ENCODE measurements at places on chromosomes 16 and 17.

- no peak for DNase-seq
Observed at GRCh38 chr16:23594186-23594585, 1.9 kb downstream of the NDUFAB1 start.

GRCh38 chr16:80656711-80657150 is 115.9 kb downstream of the DYNLRB2 start:
- peak; percentile 38 for DNase-seq

DNA sequence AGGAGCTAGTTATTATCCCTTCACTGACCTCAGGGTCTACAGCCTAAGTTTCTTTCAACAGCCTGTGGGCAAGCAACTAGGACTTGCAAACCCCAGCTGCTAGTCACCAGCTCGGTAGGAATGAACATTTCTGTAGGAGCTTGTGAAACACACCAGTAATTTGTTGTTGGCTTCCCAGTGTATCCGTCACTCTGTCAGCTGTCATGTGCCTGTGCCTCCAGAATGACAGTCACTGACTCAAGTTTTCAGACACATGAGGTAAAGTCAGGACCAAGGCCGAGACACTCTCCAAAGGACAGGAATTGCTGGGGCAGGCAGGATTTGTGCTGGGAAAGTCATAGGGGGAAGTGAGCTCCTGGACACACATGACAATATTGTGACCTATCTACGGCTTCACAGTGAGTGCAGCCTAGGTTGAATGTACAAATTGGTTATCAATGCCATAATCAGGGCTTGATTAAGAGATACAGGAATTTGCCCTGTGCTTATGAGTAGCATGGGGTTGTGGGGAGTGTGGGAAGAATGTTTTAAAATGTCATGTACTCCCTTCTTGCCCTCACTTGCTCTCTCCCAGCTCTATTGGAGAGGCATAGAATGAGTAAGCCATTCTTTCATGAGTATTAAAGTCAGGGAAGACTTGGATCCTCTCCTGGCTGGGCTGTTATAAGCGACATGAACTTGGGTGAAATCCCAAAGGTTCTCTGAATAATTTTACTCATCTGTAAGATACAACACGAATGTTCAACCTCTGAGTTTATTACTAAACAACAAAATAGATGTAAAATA is 391.4 kb downstream of the UTP18 start:
- DNase-seq: no peak

- no peak for DNase-seq
Observed at GRCh38 chr17:61464843-61465180, 12.6 kb downstream of the TBX4 start.

- peak; percentile 63 for DNase-seq
Observed at GRCh38 chr17:18257268-18257981, 1.1 kb downstream of the FLII start.

DNA sequence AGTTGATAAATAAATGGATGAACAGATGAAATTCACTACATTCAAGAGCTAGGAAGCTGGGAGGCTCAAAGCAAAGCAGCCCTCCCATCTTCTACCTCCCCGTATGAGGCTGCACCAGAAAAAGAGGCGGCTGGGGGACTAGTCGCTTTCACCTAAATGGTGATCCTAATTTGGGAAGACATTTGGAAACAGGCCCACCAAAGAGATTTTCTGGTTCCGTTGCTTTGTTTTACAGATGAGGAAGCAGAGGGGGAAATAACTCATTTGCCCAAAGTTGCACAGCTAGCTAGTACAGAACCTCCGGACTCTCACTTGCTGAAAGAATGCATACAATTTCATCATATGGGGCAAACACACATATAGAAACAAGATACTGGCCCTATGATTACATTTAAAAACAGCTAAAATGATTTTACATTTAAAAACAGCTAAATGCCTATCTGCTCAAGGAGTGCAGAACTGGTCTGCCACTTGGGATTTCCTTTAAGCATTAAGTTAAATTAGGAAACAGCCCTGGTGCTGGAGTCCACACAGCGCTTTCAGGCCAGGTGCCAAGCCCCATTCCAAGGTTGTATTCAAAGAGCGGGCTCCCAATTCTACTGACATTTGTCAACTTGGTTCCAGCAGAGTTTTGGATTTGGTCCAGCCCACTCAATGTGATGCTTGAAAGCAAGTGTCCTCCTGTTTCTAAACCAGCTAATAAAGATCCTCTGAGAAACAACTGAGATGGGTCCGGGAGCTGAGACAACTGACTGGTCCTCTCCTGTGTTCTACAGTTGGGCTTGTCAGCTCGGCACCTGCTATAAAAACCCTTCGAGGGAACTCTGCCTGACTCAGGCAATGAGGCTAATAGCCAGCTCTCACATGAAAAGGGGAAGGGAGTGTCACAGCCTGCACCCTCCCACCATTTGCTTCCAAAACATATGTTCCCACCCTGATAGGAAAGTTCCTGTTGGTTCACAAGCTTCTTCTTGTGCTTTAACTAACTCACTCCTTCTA is 11.7 kb downstream of the ERN1 start:
- DNase-seq: no peak

GRCh38 chr16:3889059-3889458 is 8.5 kb upstream of the CREBBP start:
- no peak for DNase-seq

DNA sequence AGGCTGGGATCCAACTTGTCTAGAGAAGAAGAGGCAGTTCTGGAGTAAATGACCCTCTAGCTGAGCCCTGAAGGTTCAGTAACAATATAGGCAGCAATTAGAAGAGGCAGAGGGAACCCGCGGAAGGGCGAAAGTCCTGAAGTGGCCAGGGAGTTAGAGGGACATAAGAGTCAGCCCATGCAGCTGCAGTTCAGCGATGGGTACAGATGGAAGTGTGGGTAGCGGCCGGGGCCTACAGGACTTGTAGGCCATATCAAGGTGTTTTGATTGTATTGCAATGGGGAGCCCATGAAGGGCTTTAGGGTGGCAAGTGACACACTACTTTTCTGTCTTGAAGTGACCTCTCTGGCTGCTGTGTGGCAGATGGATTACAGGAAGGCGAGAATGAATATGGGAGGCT is 3.0 kb downstream of the ELAC2 start:
- DNase-seq: no peak

- DNase-seq: no peak
Observed at GRCh38 chr16:2519711-2520080, 475 bp upstream of the AMDHD2 start.

- DNase-seq: no peak
Observed at GRCh38 chr16:56488035-56488434, 31.8 kb downstream of the BBS2 start.

DNA sequence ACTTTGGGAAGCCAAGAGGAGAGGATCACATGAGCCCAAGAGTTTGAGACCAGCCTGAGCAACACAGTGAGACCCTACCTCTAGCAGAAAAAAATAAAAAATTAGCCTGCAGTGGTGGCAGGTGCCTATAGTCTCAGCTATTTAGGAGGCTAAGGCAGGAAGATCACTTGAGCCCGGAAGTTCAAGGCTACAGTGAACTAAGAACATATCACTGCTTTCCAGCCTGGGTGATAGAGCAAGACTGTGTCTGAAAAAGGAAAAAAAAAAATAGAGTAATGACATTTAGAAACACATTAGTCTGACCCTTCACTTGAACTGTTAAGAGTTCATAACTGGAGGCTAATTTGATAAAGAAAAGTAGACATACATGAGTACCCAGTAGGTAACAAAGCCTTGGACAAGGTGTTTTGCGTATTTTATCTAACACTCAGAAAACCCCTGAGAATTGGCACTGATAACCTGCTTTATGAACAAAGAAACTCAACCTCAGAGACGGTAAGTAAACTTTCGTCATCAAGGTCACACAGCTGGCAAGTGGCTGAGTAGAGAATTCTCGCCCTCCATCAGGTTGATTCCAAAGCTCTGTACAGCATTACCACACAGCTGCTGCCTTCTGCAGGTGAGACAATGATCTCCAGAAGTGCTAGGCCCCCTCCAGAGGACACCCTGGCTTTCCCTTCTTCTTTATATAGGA is 101.1 kb downstream of the SMG6 start:
- no peak for DNase-seq

GRCh38 chr16:79037521-79038373 is 562.8 kb downstream of the MAF start:
- no peak for DNase-seq

GRCh38 chr17:33040461-33040860 is 48.8 kb downstream of the SPACA3 start:
- DNase-seq: no peak

DNA sequence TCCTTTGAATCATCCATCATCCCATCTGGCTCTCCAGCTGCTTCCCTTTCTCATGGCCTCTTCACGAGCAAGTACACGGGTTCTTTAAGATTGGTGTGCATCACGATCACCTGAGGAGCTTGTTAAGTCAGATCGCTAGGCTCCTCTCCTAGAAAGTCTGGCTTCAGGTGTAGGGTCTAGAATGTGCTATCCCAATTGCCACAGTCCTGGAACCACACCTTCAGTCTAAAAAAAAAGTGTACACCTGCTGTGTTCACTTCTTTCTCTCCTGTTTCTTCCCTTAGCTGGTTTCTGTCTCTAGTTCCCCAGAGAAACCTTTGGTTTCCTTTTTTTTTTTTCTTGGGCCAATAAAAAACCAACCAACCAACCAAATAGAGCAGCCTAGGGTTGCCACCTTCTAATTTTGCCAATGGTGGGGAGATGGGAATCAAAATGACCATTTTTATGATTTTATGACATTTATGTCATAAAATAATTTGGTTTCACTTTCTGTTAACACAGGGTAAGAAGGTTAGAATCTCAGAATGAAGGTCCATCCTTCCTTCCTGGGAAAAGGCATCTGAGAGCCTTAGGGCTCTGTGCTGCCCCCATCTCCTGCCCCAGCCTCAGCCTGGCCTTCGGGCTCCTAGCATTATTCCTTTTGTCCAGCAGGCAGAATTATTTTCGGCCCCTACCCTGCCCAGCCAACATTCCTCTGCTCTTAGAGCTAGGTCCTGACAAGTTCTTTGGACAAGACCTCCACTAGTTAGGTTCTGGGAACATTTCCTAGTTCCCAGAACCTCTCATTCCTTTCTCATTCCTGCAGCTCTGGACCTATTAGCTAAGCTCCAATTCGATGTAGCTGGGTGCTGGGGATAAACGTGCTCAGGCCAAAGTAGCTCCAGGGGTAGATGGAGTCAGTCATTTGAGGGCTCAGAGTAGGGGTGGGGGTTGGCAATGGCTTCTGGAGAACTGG is 1.9 kb upstream of the GGT6 start:
- no peak for DNase-seq

DNA sequence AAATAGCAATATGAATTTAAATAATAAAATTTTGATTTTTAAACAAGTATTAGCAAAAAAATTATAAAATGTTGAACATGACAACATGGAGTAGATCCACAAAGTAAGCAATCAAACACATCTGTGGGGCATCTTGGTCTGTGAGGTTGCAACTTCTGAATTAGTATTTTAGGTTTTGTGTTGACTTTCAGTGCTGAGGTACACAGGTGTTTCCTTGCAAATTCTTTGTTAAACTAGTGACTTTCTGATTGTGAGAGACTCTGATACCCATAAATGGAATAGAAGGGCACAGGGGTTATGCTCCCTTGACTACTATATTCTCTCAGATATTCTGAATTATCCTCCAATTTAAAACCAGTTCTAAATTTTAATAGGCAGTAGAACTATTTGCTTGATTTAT is 841.7 kb downstream of the CDH8 start:
- no peak for DNase-seq

GRCh38 chr17:64185101-64185500 is 55.2 kb upstream of the ERN1 start:
- no peak for DNase-seq

GRCh38 chr17:27241346-27241946 is 52.5 kb upstream of the WSB1 start:
- no peak for DNase-seq

DNA sequence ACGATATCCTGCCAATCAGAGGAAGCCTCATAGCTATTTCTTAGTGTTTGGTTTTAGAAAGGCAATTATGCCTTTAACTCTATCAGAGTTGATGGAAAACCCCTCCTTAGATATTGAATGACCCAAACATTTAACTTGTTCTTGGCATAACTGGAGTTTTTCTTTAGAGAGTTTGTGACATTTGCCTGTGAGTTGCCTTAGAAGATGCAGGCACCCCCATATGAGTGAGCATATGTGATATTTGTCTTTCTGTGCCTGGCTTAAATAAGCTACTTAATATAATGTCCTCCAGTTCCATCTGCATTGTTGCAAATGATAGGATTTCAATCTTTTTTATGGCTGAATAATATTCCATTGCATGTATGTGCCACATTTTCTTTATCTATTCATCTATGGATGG is 19.6 kb upstream of the B4GALNT2 start:
- DNase-seq: no peak

GRCh38 chr16:12499032-12499745 is 304.5 kb downstream of the CPPED1 start:
- no peak for DNase-seq

DNA sequence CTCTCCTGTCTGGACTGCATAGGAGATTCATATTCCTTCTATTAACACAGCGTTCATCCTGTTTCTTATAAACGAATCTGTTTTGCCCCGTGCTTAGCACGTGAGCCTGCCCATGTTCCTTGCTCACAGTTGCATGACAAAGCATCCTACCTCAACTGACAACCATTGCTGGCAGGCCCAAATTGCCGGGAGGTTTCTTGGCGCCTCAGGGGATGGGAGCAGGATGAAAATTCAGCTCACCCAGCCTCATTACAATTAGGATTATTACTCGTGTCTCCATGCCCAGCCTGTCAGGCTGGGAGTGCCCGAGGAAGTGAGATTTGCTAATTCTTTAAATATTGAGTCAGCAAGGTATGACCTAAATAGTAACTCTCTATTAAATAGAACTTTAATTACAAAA is 36.7 kb upstream of the HELZ start:
- DNase-seq: no peak

DNA sequence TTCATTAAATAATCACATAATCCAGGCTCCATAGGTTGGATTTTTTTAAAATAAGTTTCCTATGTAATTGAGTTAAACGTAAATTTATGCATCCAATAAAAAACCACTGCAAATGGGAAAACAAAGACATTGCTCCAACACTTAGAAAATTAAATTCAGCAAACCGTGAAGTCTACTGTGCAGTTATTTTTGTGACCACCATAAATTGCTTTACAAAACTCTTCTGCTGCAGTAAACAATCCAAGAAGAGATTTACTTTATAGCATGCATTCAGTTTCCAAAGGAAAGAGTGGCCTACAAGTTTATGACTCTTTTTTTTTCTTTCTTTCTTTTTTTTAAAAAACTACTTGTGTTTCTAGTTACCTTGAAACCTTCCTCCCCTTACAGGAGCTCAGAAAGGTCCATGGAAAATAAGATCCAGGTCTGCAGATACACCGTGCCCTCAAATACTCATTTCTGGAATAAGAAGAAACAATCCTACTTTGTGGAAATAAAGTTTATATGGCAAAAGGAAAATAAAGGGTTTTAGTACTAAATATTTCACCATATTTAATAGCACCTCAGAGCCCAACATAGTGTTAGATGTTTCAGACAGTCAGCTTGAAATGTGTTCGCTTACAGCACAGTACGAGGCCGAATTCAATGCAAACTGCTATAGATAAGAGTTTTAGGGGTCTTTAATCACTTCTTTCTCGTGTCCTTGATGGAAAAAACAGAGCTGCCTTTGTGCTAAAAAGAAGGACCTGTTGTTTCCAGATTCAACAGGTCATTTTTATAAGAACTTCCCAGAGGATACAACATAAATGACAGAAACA is 3.2 kb downstream of the HS3ST3A1 start:
- no peak for DNase-seq

- no peak for DNase-seq
Observed at GRCh38 chr17:83151442-83152226, 72.2 kb downstream of the METRNL start.
